ENCODE measurements at places on chromosomes 2 and 18. TPM values are rescaled to one million over a fixed set of nuclear protein-coding genes. Genes with fewer than 3 reads are reported as not detected.

GRCh38 chr2:160109243-160109642, 46.8 kb upstream of the PLA2R1 start:
- no peak for DNase-seq

- DNase-seq = no peak
Observed at GRCh38 chr2:96072746-96073145, 38.0 kb upstream of the GPAT2 start.

GRCh38 chr2:10775021-10775780, 37.4 kb downstream of the PDIA6 start:
- no peak for DNase-seq

CCBE1 gene
- 38.5 TPM for polyA plus RNA-seq

ZFAND2B gene
- 37.9 TPM for polyA plus RNA-seq

E2F6 gene
- 24.4 TPM for polyA plus RNA-seq

DNA sequence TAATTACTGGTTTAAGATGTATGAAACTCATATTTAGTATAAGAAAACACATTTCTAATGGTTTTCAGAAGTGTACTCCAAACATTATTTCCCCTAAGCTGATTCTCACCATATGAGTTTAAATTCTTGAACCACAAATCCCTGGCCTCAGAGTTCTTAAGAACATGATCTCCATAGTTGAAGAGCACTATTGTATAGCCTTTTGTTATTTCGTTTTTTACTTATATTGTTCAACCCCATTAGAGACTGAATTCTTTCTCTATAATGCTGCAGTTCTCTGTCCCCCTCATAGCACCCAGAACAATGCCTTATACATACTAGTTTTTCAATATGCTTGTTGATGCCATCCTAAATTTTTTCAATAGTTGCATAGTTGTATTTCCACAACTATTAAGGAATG, 85.5 kb upstream of the TMEM17 start:
- no peak for DNase-seq

FAM124B gene
- 3.2 TPM for polyA plus RNA-seq

DNA sequence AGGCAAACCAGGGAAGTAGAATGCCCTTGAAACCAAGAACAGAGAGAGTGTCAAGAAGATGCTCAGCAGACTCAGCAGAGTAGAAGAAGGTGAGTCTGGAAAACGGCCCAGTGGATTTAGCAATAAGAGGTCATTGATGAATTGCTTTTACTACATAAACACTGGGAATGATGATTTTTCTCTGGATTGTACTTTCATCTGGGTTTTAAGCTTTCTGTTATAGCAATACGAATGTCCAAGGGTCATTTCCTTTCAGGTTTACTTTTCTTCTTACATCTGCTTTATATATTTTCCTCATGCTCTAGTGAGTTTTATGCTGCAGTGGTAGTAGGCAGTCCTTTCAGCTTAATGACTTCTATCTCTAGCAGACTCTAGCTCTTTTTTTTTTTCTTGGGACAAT, 16.9 kb downstream of the EML6 start:
- no peak for DNase-seq

GRCh38 chr18:70469916-70470315, 181.1 kb downstream of the SOCS6 start:
- DNase-seq = peak; percentile 5

DNA sequence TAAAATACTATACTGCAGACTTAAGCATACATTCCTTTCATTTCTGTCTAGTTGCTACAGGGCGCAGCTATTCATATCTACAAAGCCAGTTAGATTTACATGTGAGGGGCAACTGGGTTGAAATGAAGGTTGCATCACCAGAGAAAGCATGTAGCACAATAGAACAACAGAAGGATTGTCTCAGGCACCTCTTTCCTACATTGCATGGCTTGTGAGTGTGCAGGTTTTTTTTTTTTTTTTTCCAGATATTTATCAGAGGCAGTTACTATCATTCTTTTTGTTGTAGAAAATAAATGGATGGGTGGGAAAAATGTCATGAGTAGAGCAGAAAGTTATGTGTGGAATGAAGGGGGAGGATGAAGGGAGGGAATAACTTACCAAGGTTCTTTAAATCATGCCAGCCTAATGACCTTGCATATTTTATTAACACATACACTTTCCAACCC, 86.8 kb downstream of the ERBB4 start:
- DNase-seq = peak; percentile 36

DNA sequence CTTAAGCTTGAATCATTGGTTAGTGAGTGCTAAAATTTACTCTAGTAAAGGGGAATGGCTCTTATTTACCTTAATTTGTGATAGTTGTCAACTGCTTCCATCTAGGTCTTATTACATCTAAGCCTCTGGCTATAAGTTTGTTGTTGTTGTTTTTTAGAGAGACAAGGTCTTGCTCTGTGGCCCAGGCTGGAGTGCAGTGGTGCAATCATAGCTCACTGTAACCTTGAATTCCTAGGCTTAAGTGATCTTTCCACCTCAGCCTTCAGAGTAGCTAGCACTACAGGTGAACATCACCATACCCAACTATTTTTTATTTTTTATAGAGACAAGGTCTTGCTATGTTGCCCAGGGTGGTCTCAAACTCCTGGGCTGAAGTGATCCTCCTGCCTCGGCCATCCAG, 6.6 kb downstream of the HADHA start:
- no peak for DNase-seq

Measured in left renal pelvis (tissue), 4 donors.